ENCODE measurements at places on chromosomes 12 and 14. TPM values are rescaled to one million over a fixed set of nuclear protein-coding genes. Genes with fewer than 3 reads are reported as not detected.
A peak's percentile ranks its signal among the peaks of the same experiment; 100 is the strongest.

The LALBA gene
- not detected for total RNA-seq

The POTEM gene
- total RNA-seq: not detected

The PITPNM2 gene
- total RNA-seq: 15.2 TPM

The PDZRN4 gene
- not detected for total RNA-seq

The MLEC gene
- total RNA-seq: 152 TPM

DNA sequence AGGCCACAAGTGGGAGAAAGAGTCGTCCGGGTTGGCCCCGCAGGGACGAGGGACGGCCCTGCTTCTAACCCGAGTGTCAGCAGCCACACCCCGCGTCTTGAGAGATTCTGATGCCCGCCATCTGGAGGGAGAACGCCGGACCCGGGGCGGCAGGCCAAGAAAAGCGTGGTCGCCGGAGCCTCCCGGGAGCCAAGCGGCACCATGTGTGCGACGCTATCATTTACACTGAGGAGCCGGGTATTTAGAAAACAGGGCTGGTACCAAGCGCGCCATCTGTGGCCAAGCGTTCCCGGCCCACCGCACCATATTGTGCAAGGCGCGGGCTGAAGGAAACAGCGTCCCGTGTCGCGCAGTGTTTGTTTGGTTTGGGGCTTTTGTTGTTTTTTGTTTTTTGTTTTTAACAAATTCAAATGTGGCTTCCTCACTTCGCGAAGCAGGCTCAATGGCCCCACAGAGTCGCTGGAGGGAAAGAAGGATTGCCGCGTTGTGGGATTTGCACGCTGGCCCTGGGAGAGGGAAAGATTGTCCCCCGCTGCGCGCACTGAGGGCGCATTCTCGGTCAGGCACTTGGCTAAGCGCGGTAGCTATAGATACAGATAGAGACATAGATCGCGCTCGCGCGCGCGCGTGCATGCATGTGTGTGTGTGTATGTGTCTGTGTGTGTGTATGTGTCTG is 153.8 kb downstream of the BCL11B start:
- peaks cover 23% of the 10 kb centered on the region for H3K27me3 ChIP-seq
- no peak overlapping the region for H3K27ac ChIP-seq
- H3K36me3 ChIP-seq: no peaks in the 10 kb centered on the region
- no peaks in the 10 kb centered on the region for H3K4me1 ChIP-seq
- H3K4me3 ChIP-seq: no peak overlapping the region
- DNase-seq: no peak

GRCh38 chr12:91507754-91508153 is 325.1 kb upstream of the DCN start:
- no peaks in the 10 kb centered on the region for H3K27me3 ChIP-seq
- DNase-seq: no peak

- H3K4me3 ChIP-seq: no peak overlapping the region
- no peak for DNase-seq
- no peak overlapping the region for H3K27ac ChIP-seq
- H3K27me3 ChIP-seq: no peaks in the 10 kb centered on the region
These were observed 1104.0 kb downstream of the SLC6A15 start for GRCh38 chr12:83808591-83808990.

DNA sequence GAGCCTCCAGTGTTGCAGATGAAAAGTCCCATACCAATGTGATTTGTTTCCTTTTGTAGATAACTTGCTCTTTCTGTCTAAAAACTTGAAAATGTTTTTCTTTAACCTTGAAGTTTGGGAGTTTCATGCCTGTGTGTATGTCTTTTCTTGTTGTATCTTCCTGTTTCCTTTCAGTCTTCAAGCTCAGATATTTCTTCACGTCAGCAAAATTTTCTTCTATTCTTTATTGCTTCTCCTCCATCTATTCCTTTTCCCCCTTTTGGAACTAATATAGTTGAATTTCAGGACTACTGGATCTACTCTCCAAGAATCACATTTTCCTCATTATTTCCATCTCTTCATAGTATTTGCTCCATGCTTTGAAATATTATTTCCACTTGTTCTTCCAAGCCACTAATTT is 23.9 kb downstream of the SOAT2 start:
- H3K36me3 ChIP-seq: no peaks in the 10 kb centered on the region
- no peaks in the 10 kb centered on the region for H3K4me1 ChIP-seq
- no peak overlapping the region for H3K4me3 ChIP-seq
- no peaks in the 10 kb centered on the region for H3K27me3 ChIP-seq

GRCh38 chr12:102643879-102644575 is 163.7 kb upstream of the IGF1 start:
- no peaks in the 10 kb centered on the region for H3K4me1 ChIP-seq
- H3K4me3 ChIP-seq: no peak overlapping the region
- DNase-seq: no peak
- no peaks in the 10 kb centered on the region for H3K36me3 ChIP-seq
- H3K27me3 ChIP-seq: peaks cover 3% of the 10 kb centered on the region

DNA sequence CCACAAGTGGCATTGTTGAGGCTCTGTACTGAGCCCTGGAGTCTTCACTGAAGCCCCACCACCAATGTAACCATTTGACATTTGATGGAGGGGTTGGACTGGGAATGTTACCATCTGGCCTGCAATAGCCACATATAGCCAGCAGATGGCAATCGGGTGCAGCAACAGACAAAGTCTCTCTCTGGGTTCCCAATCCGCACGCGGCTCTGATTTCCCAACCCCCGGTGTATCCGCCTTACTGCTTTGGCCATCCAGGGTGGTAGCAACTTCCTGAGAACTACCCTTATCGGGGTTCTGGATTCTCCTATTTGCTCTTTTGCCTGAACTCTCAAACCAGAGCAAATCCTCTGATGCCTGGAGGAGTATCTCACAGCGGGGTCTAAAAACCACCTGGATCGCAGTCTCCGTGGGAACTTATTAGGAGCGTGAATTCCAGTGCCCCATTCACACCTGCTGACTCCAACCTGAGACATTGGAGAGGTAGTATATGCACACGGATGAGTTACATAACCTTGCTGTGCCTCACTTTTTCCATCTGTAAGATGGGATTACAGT is 14.2 kb downstream of the VRTN start:
- peaks cover 5% of the 10 kb centered on the region for H3K4me1 ChIP-seq
- no peak overlapping the region for H3K27ac ChIP-seq
- H3K27me3 ChIP-seq: no peaks in the 10 kb centered on the region
- no peak overlapping the region for H3K4me3 ChIP-seq

GRCh38 chr14:49287004-49287403 is 299.2 kb downstream of the RPS29 start:
- DNase-seq: no peak
- H3K27me3 ChIP-seq: 0 out of 2 replicates have a peak, but pooled peaks cover 4% of the 10 kb centered on the region
- no peaks in the 10 kb centered on the region for H3K36me3 ChIP-seq
- no peak overlapping the region for H3K27ac ChIP-seq
- no peaks in the 10 kb centered on the region for H3K4me1 ChIP-seq

GRCh38 chr14:101077481-101078074 is 174.1 kb upstream of the RTL1 start:
- no peak overlapping the region for H3K4me3 ChIP-seq
- no peaks in the 10 kb centered on the region for H3K36me3 ChIP-seq
- H3K4me1 ChIP-seq: peaks cover 20% of the 10 kb centered on the region
- no peak for DNase-seq
- H3K27me3 ChIP-seq: no peaks in the 10 kb centered on the region

GRCh38 chr14:62616668-62617067 is 428.6 kb downstream of the KCNH5 start:
- no peak overlapping the region for H3K4me3 ChIP-seq
- DNase-seq: no peak
- no peak overlapping the region for H3K27ac ChIP-seq
- H3K36me3 ChIP-seq: no peaks in the 10 kb centered on the region
- H3K4me1 ChIP-seq: no peaks in the 10 kb centered on the region

GRCh38 chr12:54504550-54504949 is 7.0 kb downstream of the NCKAP1L start:
- H3K27ac ChIP-seq: no peak overlapping the region
- no peak overlapping the region for H3K4me3 ChIP-seq
- peaks cover 6% of the 10 kb centered on the region for H3K27me3 ChIP-seq
- no peaks in the 10 kb centered on the region for H3K4me1 ChIP-seq
- no peak for DNase-seq

DNA sequence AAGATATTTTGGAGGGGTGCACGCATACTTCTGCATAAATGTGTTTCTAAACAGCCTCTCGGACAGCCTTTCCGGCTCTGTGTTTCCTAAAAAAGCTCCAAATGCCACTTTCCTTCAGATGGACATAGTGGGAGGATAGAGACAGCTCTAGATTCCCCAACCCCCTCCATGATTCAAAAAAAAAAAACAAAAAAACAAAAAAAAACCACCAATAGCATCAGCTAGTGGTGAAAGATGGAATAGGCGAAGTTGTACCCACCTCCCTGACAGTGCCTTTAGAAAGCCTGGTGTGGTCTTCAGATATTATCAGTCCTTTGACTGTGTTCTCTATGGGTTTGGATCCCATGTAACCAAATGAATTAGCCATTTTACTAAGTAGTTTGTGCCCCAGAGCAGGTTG is 94.1 kb downstream of the PHETA1 start:
- no peak overlapping the region for H3K4me3 ChIP-seq
- peaks cover 7% of the 10 kb centered on the region for H3K4me1 ChIP-seq
- no peaks in the 10 kb centered on the region for H3K36me3 ChIP-seq
- H3K27me3 ChIP-seq: no peaks in the 10 kb centered on the region

DNA sequence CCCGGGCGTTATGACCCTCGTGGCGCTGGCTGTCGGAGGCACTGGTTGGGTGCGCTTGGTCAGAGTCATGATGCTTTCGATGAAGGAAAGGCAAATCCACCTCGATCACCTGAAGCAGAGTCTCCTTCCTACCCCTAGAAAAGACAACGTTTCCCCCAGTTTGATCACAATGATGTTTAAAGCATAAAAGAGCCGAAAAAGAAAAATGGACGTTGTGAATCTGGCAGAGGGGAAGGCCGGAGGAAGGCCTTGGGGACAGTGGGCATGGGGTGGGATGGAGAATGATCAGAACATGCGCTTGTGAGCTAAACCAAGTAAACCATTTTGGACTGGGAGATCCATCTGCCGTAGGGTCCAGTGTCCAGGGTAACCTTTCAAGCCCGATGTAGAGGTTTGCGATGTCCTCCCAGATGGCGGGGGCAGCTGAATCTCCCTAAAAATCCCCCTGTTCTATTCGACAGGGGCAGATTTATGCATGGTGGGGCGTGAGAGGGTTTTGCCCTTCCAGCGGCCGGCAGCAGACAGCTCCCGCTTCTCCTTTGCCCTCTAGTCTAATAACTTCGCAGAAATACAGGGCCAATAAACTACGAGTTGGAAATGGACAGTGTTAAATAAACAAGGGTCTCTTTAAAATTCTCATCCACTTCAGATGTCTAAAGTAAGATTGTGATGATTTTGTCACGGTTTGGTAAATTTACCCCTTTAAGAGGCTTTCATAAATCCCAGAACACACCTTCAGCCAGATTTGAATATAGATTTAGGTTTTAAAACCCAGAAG is 2.3 kb upstream of the OTX2 start:
- no peaks in the 10 kb centered on the region for H3K4me1 ChIP-seq
- H3K36me3 ChIP-seq: no peaks in the 10 kb centered on the region
- H3K27me3 ChIP-seq: peaks cover 31% of the 10 kb centered on the region
- H3K27ac ChIP-seq: no peak overlapping the region
- no peak overlapping the region for H3K4me3 ChIP-seq
- no peak for DNase-seq

GRCh38 chr12:997505-997904 is 6.5 kb downstream of the ERC1 start:
- DNase-seq: no peak
- no peak overlapping the region for H3K4me3 ChIP-seq
- H3K27me3 ChIP-seq: no peaks in the 10 kb centered on the region

GRCh38 chr12:46569826-46570439 is 197.4 kb upstream of the SLC38A2 start:
- no peak for DNase-seq
- no peaks in the 10 kb centered on the region for H3K4me1 ChIP-seq
- H3K27me3 ChIP-seq: no peaks in the 10 kb centered on the region
- no peak overlapping the region for H3K4me3 ChIP-seq
- no peaks in the 10 kb centered on the region for H3K36me3 ChIP-seq

DNA sequence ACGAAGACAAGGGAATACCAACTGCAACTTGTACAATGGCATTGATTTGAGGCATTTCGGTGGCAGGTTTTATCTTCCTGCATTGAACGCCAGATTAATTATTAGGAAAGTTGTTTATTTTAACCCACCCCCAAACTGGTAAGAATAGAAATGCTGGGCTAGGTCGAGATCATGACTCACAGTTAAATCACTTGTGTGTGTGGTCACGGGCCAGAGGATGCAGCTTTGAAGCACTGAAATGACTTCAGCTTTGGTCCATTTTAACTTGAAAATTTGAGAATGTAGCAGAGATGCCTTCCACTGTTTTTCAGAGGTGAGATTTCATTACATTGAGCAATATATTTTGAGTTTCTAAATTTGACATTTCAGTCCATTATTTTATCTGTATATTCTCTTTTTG is 23.6 kb upstream of the KCNH3 start:
- no peaks in the 10 kb centered on the region for H3K27me3 ChIP-seq
- H3K36me3 ChIP-seq: no peaks in the 10 kb centered on the region
- peak overlapping the region; percentile 36 for H3K4me3 ChIP-seq
- H3K27ac ChIP-seq: peak overlapping the region; percentile 95

- H3K4me1 ChIP-seq: no peaks in the 10 kb centered on the region
- H3K27ac ChIP-seq: no peak overlapping the region
- H3K36me3 ChIP-seq: no peaks in the 10 kb centered on the region
- H3K27me3 ChIP-seq: no peaks in the 10 kb centered on the region
- DNase-seq: no peak
These were observed 232.5 kb downstream of the BTG1 start for GRCh38 chr12:91913124-91913523.

GRCh38 chr12:113932381-113933196 is 33.5 kb downstream of the RBM19 start:
- H3K4me1 ChIP-seq: no peaks in the 10 kb centered on the region
- peaks cover 6% of the 10 kb centered on the region for H3K36me3 ChIP-seq
- H3K27me3 ChIP-seq: no peaks in the 10 kb centered on the region
- H3K4me3 ChIP-seq: no peak overlapping the region

GRCh38 chr14:73958591-73958990 is 8.5 kb downstream of the COQ6 start:
- no peak for DNase-seq
- no peak overlapping the region for H3K27ac ChIP-seq
- H3K36me3 ChIP-seq: peaks cover 14% of the 10 kb centered on the region
- H3K4me3 ChIP-seq: no peak overlapping the region
- no peaks in the 10 kb centered on the region for H3K27me3 ChIP-seq

DNA sequence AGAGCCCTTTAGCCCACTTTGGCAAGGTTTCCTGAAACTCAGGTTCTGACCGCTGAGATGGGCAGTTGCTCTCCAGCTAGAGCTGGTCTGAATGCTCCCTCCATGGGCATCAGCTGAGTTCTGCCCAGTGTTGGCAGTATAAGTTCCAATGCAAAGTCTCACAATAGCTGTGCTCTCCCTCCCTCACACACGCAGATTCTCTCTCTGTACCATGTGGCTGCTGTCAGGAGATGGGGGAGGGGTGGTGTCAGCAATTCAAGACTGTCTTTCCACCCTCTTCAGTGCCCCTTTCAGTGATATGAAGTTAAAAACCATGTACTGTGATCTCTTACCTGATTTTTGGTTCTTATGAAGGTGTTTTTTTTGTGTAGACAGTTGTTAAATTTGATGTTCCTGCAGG is 164.3 kb upstream of the PLEKHA5 start:
- H3K27me3 ChIP-seq: no peaks in the 10 kb centered on the region
- no peak for DNase-seq
- no peak overlapping the region for H3K27ac ChIP-seq
- H3K4me3 ChIP-seq: no peak overlapping the region
- H3K36me3 ChIP-seq: no peaks in the 10 kb centered on the region

GRCh38 chr12:124927201-124928094 is 13.0 kb upstream of the UBC start:
- peak overlapping the region; percentile 40 for H3K4me3 ChIP-seq
- no peaks in the 10 kb centered on the region for H3K36me3 ChIP-seq
